ENCODE measurements at places on chromosomes 13 and 19.

DNA sequence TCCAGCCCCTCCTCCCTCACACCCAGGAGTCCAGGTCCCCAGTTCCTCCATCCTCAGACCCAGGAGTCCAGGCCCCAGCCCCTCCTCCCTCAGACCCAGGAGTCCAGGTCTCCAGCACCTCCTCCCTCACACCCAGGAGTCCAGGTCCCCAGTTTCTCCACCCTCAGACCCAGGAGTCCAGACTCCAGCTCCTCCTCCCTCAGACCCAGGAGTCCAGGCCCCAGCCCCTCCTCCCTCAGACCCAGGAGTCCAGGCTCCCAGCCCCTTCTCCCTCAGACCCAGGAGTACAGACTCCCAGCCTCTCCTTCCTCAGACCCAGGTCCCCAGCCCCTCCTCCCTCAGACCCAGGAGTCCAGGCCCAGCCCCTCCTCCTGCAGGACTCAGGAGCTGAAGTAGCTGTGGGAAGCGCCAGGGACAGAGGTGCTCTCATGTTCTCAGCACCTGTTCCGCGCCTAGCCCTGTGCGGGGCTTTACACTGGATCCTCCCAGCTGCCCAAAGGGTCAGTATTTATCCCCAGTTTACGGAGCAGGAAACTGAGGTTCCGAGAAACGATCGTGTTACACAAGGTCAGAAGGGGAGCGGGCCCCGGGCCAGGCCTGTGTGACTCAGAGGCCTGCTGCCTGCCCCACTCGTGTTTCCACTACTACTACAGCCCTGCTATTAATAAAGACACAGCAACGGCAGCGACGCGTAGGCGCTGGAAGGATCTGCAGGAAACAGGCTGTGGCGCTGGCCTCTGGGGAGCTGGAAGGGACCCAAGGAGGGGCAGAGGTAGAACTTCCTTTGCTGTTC is 1.7 kb upstream of the SBK3 start:
- no peak for DNase-seq

DNA sequence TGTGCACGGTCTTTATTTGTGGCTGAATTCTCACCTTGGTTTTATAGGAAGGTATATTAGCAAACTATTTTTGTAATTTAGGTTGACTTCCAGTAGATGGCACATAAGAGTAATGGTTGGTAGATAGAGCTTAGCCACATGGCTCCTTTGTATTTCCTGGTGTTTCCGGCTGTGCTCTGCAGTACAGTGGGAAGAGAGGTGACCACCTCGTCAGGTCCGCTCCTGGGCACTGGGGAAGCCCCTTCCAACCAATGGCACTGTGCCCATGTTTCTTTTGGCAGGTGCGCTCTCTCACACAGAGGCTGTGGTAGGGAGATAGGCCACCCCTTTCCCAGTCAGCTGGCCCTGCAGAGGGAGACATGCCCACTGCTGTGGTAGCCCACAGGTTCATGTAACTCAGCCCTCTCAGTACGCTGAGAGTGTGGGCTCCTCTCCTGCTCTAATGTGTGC is 74.3 kb upstream of the ATP12A start:
- DNase-seq, result no peak

GRCh38 chr19:55322204-55322885 is 2.8 kb downstream of the TMEM150B start:
- DNase-seq, result no peak

DNA sequence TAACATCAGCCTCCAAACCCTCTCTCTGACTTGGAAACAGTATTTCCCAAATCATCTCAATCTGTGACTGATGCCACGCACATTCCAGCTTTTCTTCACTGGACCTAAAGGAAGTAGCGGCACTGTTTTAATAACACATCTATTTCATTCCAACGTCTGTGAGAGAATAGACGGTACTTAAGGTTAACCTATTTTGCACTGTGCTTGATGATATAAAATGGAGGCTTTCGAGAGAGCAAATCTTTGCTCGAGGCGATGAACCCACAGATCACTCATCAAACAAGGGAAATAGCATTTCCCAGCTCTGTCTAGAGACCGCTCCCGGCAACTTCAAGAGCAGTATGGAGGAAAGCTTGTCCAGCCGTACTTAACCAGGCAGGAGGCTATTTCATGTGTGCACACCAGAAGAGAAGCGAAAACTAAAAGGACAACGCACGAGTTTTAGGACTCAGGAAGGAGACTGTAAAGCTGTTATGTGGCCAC is 2.9 kb downstream of the UBL3 start:
- no peak for DNase-seq

DNA sequence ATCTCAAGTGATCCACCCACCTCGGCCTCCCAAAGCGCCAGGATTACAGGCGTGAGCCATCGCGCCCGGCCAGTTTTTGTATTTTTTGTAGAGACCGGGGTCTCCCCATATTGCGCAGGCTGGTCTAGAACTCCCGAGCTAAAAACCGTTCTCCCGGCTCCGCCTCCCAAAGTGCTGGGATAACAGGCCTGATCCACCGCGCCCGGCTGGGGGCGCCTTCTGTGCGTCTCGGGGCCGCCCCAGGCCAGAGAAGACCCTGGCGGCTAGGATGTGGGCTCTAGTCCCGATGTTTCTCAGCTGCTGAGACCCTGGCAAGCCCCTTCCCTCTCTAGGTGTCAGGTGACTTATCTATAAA is 3.6 kb downstream of the ARHGAP45 start:
- DNase-seq, result no peak

DNA sequence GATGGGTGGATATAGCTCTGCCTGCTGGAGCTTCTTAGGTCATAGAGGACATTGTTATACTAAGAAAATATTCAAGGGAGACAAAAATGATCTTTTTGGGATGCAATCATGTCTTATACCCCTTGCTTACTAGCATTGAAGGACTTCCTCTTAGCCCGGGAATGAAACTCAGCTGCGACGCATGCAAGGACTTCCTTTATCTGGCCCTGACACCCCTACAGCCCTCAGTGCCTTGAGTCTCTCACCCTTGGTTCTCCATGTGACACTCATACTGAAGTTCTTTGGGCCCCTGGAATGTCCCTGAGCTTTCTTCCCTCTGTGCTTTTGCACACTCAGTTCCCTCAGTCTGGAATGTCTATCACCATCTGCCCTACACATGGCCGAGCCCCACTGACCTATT is 72.5 kb upstream of the MTIF3 start:
- DNase-seq, result no peak

GRCh38 chr19:10389863-10390262 is 9.5 kb upstream of the TYK2 start:
- no peak for DNase-seq

DNA sequence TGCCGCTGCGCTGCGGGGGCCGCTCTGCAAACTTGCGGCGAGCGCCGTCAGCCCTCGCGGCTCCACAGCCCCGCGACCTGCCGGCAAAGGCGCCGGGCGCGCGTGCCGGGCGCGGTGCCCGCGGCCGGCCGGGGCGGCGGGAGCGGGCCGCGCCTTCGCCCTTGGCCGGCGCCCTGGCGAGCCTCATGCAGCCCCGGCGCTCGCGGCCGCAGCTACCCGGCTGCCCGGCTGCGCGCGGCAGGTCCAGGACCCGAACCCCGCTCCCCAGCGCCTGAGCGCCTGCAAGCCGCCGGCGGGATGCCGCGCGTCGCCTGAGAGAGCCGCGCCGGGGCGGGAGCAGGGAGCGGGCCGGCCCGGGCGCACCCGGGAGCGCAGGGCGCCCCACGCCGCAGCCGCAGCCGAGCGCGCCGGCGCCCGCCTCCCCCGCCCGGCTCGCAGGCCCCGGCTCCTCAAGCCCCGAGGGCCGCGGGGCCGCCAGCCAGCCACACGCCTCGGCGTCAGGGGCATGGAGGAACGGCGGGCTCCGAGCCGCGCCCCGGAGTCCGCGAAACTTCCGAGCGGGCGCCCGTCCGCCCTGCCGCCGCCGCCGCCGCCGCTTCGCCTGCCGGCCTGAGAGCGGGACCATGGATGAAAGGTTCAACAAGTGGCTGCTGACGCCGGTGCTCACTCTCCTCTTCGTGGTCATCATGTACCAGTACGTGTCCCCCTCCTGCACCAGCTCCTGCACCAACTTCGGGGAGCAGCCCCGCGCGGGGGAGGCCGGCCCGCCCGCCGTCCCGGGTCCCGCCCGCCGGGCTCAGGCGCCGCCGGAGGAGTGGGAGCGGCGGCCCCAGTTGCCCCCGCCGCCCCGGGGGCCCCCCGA is 564 bp downstream of the HS6ST3 start:
- no peak for DNase-seq

GRCh38 chr19:7926021-7926726 is at the start of gene CTXN1:
Gene CTXN1, minus strand, starts transcription at chr19:7926135. Its CDS starts 597 bp downstream, at chr19:7925538.
- DNase-seq, result peak; percentile 47

DNA sequence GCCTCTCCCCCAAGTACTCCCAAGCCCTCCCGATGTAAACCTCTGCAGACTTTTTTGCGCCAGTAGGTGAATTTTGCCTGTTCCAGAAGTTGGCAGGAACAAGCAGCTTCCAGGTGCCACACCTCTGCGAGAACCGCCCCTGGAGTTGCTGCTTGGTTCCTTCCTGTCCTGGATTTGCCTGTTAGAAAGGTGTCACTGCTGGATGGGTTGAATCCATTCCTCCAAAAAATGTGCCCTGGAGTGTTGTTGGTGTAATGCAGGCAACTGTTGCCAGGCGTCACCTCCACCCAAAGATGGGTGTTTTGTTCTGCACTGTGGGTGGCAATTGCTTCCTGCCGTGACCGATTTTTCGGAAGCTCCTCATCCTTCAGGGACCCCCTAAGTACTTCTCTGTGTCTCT is 5.7 kb downstream of the PGPEP1 start:
- no peak for DNase-seq

DNA sequence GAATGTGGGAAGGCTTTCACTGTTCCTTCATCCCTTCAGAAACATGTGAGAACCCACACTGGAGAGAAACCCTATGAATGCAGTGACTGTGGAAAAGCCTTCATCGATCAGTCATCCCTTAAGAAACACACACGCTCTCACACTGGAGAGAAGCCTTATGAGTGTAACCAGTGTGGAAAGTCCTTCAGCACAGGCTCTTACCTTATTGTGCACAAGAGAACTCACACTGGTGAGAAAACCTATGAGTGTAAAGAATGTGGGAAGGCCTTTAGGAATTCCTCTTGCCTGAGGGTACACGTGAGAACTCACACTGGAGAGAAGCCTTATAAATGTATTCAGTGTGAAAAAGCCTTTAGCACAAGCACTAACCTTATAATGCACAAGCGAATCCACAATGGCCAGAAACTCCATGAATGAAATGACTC is 18.6 kb downstream of the ZNF177 start:
- no peak for DNase-seq

GRCh38 chr19:18311502-18312091 is 11.3 kb downstream of the LSM4 start:
- no peak for DNase-seq

GRCh38 chr13:36903925-36904595 is 16.0 kb downstream of the SMAD9 start:
- DNase-seq, result no peak

GRCh38 chr13:30463787-30464495 is 1.8 kb downstream of the HMGB1 start:
- DNase-seq, result peak; percentile 46

DNA sequence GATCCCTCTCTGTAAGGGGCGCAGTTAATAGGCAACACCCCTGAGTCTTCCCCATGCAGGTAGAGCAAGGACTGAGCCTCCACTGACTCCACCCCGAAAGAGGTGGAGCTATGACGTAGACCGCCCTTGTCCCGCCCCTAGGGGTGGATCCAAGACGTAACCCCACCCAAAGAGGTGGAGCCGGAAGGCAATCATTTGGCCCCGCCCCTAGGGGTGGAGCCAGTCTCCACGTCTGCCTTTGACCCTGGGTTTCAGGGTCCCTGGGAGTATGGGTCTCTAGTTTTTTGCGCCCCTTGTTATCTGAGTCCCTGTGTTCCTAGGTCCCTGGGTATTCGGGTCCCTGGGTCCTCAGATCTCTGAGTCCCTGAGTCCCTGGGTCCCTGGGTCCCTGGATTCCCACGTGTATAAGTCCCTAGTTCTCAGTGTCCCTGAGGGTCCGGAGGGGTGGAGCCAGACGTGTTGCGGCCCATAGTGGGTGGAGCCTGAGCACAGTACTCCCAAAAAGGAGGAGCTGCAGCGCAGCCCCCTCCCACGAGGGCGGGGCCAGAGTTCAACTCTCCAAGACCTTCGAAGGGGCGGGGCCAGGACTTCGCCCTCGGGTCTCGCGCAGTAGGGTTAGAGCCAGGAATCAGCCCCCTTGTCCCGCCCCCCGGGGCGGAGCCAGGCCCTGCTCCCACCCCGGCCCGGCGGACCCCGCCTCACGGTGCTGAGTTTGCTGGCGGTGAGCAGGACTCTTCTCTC is 5.3 kb downstream of the DENND1C start:
- no peak for DNase-seq

GRCh38 chr13:52003541-52003940 is 7.7 kb downstream of the ATP7B start:
- DNase-seq, result no peak

DNA sequence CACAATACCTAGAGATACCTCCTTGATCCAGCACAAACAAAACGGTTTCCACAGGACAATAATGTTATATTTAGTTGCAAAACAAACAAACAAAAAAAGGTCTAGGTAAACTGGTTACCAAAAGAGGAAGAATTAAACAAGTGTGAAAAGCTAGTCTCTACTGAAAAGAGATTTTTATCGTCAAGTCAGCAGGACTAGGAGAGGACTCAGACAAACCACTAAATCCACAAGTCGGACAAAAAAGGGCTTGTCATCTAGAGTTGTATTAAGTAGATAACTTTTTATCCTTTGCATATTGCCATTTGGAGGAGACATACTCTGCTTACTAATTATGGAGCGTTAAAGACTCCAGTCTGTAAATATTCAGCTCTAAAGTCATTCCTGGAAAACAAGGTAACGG is 9.9 kb upstream of the KPNA3 start:
- DNase-seq, result no peak

DNA sequence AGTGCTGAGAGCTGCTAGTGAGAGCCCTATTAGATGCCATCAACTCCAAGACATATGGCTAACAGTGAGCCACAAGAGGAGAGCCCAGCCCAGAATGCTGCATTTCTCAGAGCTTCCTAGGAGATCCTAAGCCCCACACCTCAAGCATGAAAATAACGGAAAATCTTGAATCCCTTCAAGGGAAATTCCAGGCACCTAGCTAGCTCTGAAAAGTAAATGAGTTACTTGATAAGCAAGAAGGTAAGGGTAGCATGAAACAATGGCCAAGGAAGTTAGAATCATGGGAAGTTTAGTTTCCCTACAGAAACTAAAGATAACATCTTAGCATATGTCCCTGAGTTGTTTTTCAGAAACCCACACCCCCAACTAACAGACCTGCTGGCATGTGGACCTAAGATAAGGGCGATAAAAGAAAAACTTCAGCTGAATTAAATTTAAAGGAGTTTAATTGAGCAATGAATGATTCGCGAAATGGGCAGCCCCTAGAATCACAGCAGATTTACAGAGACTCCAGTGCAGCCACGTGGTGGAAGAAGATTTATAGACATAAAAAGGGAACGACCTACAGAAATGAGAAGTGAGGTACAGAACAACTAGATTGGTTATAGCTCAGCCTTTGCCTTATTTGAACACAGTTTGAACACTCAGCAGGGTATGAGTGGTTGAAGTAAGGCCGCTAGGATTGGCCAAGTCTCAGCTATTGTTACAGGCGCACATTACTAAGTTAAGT is 301.3 kb upstream of the DACH1 start:
- no peak for DNase-seq

DNA sequence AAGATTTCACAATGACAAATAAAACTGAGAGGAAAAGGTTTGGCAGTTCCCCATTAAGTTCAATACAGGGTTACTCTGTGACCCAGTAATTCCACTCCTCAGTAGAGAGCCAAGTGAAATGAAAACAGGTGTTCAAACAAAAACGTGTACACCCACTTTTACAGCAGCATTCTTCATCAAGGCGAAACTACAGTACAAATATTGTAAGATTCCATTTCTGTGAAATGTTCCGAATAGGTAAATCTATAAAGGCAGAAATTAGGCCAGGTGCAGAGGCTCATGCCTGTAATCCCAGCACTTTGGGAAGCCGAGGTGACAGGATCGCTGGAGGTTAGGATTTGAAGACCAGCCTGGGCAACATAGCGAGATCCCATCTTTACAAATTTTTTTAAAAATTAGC is 8.9 kb upstream of the GDF15 start:
- DNase-seq, result no peak

Data from activated CD8-positive, alpha-beta memory T cell treated with anti-CD3 and anti-CD28 coated beads for 4 hours (primary cell).